NCI-H82 (cell line): ENCODE measurements at places on chromosomes 5 and 9.

- no peak for DNase-seq
These were observed 1446.4 kb upstream of the WWC1 start for GRCh38 chr5:166845044-166845443.

GRCh38 chr9:123246534-123246933 lies 21.9 kb downstream of the STRBP start:
- no peak for DNase-seq

GRCh38 chr9:133738640-133739225 lies 581 bp upstream of the SARDH start:
- DNase-seq: no peak

- no peak for DNase-seq
These were observed 12.7 kb downstream of the PRRC1 start for GRCh38 chr5:127529904-127530682.
